ENCODE measurements at places on chromosomes 3 and 15.

DNA sequence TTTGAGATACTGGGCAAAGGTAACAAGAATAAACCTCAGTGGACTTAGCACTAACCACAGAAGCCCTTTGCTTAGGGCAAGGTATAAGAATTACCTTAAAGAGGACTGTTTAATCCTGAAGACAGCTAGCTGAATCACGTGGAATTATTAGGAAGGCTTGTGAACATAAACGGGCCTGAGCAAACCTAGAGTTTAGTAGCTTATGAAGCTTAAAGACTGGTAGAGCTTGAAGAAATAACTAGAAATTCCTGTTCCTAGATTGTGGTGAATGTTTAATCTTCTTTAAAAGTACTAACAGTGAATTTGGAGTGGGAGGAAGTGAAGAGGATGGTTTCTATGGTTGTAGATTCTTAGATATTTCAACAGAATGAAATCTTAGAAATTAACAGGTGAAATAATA is 428.9 kb upstream of the THRB start:
- no peak for DNase-seq

- no peak for DNase-seq
These were observed 772.3 kb downstream of the SI start for GRCh38 chr3:164306042-164306441.

DNA sequence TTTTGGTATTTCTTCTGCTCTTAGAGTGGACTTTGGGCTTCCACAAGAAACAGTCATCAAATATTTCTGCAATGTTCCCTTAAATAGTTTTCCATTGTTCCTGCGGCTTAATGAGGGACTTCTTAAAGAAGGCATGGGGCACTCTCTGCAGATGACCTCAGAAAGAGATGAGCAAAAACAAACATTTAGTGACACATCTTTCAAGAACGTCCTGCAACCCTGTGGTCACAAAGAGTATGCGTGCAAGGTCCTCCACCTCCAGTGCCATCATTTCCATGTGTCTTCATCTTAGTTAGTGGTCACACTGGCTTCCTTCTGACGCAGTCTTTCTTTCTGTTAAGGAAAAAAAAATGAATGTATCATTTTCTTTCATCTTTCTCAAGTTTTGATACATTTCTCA is 56.2 kb downstream of the GREM1 start:
- DNase-seq: no peak

GRCh38 chr15:99109555-99110021 is 4.7 kb downstream of the SYNM start:
- DNase-seq: no peak

DNA sequence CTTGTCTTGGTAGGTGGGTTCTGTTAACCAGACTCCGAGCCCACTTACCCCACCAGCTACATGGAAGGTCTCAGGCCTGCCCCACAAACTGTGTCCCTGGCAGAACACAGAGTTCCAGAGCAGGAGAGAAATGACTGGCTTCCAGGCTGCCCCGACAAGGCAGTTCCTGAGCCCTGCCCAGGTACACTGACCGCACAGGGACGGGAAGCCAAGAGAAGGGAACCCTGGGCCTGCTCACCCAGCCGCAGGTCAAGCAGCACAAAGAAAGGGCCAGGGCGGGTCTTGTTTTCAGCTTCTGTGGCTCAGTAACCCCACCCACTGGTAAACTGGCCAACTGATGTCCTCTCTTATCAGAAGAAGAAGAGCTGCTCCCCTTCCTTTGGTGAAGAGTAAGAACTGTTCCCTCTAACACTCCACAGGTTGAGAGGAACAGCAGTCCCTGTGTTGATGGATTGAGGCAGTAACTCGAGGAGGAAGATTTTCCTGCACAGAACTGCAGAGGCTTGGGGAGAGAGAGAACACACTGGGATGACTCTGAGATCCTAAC is 68.4 kb downstream of the CRTC3 start:
- DNase-seq: no peak

DNA sequence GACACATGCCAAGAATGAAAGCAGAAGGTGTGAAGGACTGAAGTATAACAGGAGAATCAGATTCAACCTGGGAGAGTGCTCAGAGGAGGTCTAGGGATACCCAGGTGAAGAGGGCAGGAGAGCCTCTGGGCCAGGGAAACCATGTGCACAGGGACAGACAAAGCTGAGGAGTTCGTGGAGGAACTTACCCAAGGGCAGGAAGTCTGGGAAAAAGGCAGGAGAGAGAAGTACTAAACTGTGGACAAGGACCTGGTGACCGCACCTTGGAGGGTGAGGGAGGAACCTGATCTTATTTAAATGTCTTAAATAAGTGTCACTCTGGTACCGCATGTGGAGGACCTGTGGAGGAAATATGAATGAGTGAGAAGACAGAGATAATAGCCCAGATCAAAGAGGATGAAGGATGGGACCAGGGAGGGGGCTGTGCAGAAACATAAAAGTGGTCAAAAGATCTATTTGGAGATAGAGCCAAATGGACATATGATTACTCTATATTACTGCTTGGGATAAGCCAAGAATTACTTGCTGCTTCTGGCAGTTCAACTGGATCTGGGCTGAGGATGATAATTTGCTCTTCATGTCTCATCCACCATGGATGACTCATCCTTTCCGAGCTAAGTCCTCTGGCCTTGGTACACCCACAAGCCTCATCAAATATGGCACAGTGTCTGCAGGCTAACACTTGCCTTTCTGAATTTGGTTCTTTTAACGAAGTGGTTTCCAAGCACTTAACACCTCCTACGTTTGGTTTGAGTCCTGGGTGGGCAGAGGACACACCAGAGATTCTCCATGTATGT is 116.9 kb upstream of the NMNAT3 start:
- DNase-seq: no peak

- DNase-seq: no peak
These were observed 29.4 kb downstream of the TP53BP1 start for GRCh38 chr15:43463507-43463906.

DNA sequence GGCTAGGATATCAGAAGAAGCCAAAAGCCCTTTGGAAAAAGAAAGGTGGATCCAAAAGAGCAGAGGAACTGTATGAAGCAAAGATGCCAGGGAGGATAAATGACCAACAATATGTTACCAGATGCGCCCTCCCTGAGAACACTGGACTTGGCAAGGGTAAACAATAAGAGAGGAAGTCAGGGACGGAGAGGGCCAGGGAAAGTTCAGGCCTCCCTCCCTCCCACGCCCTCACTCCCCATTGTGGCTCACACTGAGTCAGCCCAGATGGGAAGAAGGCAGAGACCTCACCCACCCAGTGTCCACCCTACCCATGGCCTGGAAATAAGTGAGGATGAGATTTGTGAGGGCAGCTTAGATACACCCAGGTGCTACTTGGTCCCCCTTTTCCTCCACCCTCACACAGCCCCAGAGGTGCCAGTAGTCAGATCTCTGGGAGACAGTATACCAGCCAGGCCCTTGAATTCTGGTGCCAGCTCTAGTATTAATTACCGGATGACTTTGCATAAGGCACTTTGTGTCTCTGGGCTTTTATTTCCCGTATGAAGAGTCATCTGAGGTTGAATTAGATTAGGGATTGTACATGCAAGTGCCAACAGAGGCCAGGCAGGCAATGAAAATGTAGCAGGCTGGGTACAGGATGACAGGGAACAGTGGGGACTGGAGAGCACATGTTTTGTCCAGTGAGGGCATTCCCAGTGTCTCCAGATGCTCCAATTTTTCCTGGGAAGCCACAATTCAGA is 35.1 kb upstream of the FRMD4B start:
- DNase-seq: no peak

- DNase-seq: peak; percentile 48
These were observed 1039.2 kb downstream of the ROBO1 start for GRCh38 chr3:78728406-78729145.

DNA sequence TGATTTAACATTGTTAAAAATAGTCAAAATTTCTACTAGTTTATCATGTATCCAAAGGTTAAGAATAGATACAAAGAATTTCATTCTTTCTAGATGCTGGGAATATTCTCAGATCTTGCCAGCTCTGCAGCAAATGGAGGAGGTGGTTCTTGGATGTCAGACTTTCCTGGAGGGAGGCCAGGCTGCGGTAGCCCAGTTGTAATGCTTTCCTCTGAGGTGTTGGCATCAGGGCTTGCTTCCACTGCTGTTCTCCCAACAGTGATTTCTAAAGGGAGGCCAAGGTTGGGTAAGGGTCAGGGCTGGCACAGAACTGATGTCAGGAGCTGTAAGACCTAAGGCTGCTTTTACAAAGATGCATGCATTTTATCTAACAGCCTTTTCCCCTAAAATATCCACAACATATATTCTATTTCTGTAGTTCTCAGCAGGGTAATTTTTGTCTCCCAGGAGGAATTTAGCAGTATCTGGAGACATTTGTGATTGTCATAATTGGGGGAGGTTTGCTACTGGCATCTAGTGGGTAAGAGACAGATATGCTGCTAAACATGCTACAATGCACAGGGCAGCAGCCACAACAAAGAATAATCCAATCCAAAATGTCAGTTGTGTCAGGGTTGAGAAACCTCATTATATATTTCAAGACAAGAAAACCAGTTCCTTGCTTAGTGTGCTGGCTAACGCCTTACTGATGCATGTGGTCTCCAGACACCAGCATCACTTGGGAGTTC is 42.0 kb upstream of the SPTSSB start:
- DNase-seq: peak; percentile 25

GRCh38 chr15:65027593-65027992 is 1.8 kb downstream of the MTFMT start:
- no peak for DNase-seq

- no peak for DNase-seq
These were observed 5.0 kb downstream of the CD86 start for GRCh38 chr3:122060040-122060698.

- DNase-seq: no peak
These were observed 15.3 kb upstream of the TMEM115 start for GRCh38 chr3:50374363-50375257.

- no peak for DNase-seq
These were observed 82.8 kb upstream of the TNFSF10 start for GRCh38 chr3:172606021-172606420.

- DNase-seq: no peak
These were observed 91.0 kb downstream of the CPN2 start for GRCh38 chr3:194259982-194260766.

- DNase-seq: no peak
These were observed 79.6 kb downstream of the PGPEP1L start for GRCh38 chr15:98927996-98928395.

- DNase-seq: no peak
These were observed 414 bp upstream of the TMEM115 start for GRCh38 chr3:50359760-50360110.

GRCh38 chr3:173892547-173892946 is 495.0 kb downstream of the NLGN1 start:
- DNase-seq: no peak

GRCh38 chr15:89767411-89767915 is 8.7 kb upstream of the MESP2 start:
- DNase-seq: no peak
